ENCODE measurements at places on chromosomes 7 and 10.

- no peak for DNase-seq
These were observed 140.5 kb upstream of the SH2B2 start for GRCh38 chr7:102146122-102146521.

DNA sequence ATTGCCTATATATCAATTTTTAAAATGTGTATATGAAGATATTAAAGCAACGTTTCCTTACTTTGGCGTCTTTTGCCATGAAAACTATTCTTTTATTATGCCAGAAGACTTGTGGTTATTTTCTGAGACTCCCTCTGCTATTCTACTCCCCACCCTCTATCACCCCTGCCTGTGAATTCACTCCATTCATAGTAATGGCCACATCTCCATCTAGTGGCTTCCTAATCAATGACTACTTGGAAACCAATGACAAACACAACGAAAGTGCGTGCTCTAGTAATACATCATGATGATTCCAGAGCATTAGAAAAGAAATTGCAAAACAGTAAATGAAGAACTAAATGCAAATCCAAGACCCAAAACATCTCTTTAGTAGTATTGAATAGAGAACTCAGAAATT lies 186.7 kb upstream of the HGF start:
- peak; percentile 6 for DNase-seq

DNA sequence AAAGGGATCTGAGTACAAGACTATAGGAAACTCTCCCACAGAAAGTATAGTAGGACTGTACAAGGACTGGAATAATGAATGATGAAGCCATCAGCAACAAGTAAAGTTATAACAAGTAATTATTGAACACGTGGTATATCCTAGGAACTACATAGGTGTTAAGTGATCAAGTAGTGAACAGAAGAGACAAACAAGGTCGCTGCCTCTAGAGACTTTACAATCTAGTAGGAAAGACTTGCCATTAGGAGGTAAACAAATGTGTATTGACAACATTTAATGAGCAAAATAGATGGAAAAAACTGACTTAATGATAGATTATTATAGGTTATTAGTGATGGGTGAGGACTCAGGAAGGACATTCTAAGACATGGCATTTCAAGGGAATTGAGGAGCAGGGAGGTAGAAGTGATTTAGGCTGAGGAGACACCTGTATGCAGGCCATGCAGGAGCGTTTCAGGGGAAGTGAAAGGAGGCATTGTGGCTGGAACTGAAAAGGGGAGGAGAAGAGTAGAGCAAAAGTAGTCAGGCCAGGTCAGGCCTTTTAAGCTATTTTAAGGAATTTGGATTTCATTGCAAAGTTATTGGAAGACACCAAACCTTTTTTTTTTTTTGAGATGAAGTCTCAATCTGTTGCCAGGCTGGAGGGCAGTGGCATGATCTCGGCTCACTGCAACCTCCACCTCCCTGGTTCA lies 8.5 kb upstream of the GLCCI1 start:
- DNase-seq = no peak

DNA sequence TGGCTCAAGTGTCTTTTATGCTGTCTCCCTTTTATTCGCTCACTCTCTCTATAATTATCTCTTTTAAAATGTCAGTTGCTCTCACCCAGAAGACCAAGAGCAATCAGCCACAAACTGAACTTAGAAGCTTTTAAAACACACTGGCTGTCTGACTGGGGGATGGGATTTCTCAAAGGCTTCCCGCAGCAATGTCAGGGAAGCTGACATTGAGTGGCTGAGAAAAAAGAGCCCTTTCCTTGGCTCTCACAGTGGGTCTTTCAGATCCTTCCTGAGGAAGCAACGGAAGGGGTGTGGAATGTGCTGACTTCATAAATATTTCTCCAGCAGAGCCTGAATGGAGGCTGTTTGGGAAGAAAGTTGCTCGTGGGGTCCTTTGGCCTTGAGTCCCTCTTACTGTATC lies 445.7 kb upstream of the C7orf33 start:
- no peak for DNase-seq

DNA sequence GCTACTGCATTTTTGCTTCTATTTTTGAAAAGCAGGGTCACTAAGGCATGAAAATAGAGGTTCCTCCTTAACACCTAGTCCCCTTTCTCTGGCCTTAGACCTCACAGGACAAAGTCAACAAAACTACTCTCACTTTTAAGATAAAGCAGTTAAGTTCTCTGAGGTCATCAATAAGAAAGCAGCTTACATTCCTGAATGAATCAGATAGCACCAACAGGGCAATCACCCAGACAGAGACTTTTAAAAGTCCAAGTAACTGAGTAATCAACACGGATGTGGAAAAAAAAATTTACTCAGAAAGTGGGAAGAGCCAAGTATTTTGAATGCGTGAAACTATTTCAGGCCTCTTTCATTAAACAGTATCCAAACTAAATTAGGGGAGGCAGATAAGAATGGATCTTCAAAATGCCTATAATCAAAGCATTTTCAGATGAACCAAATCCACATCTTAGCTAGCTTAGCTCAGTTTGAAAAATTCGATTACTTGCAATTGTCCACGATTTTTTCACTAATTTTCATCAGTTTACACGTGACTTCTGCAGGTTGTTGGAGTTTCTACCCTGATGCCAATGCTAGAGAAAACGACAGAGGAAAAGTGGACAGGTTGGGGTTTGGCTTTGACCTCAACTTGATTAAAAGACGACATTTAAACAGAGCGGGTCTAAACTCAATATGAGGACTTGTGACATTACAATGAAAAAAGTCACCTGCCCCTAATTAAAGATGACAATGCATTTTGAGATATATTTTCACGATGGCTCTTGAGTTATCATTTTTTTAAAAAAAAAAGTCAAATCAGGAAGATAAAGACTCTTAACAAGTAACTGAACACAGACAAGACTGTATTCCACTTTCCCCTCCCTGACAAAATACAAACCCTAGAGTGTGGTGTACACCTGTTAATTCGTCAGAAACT lies 1.6 kb downstream of the BEND7 start:
- DNase-seq = peak; percentile 31

DNA sequence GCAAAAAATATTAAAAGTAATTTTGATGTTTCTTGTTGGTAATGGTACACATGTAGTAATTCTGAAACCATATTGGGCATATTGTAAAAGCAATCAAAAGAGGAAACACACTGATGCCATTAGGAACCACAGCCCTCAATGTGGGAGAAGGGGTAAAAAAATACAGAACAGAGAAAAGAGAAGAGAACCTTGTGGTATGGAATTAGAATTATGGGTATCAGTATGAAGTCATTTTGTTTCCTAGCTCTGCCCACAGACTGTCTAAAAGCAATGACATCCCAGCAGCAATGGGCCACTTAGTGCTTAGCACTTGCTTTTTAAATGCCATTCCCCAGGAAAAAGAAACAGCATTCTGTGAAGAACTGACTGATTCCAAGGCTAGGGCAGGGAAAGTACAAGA lies 61.5 kb downstream of the CPVL start:
- DNase-seq = no peak

GRCh38 chr7:114825423-114825951 lies 96.4 kb upstream of the MDFIC start:
- DNase-seq = no peak

DNA sequence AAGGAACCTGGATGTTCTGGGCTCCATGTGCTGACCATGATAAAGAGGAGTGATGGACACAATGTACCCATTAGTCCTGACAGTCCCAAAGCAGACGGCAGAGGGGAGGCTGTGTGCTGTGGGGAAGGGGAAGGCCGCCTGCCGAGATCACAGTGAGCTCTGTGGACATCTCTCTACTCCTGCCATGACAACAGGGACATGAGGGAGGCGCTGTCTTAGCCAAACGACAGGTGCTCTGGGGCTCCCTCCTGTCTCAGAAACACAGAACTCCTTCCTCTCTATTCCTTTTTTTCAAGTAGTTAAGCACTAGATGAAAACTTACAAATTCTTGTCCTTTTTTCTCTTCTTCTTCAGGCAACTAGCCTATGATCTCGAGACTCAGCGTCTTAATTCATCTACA lies 113.1 kb downstream of the RNF32 start:
- DNase-seq = no peak

DNA sequence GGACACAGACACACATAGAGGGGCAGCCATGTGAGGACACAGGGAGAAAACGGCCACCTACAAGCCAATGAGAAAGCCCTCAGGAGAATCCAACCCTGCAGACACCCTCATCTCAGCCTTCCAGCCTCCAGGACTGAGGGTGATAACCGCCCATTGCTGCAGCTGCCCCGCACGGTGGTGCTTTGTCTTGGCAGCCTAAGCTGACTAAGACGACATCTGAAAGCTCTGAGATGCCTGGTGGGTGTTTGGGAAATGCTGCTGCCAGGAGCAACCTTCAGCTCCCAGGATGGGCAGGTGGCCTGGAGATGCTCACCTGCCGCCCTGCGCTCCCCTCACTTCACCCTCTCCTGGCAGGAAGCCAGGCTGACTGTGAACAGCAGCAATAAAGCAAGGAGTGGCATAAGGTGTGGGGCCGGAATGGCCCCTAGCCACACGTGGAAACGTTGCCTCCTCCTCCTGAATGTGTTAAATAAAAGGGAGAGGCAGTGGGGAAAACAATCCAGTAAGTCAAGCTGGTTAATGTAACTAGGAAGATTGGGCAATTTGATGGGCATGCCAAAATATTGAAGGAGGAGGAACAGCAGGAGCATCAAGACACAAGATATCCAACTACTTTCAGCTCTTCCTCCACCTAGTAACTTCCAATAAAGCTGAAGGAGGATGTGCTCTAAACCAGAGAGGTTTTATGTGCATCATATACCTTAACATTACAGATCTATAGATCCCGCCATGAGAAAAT lies 121.5 kb downstream of the TNS3 start:
- DNase-seq = no peak

- DNase-seq = no peak
These were observed 7.2 kb downstream of the ITIH5 start for GRCh38 chr10:7659560-7659959.

DNA sequence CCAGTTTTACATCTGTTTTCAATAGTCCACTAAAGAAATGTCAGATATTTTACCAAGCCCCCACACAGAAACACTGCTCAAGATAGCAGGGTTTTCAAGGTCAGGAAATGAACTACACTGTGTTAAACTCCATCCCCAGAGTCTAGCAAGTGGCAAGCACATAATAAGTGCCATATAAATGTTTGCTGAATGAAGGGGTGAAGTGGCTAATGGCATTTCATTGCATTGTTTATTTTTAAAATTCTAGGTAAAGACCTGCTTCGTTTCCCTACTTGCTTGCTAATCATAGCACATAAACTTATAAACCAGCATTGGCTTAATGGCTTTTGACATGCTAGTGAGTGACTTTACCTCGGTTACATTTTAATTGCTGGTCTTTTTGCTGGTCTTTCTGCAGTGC lies 322.6 kb downstream of the GRID1 start:
- no peak for DNase-seq

- no peak for DNase-seq
These were observed 7.9 kb upstream of the TCAF1 start for GRCh38 chr7:143909863-143910262.

- no peak for DNase-seq
These were observed 167.8 kb downstream of the AHR start for GRCh38 chr7:17466216-17466615.

- no peak for DNase-seq
These were observed 87.2 kb upstream of the UNC5B start for GRCh38 chr10:71124921-71125748.

DNA sequence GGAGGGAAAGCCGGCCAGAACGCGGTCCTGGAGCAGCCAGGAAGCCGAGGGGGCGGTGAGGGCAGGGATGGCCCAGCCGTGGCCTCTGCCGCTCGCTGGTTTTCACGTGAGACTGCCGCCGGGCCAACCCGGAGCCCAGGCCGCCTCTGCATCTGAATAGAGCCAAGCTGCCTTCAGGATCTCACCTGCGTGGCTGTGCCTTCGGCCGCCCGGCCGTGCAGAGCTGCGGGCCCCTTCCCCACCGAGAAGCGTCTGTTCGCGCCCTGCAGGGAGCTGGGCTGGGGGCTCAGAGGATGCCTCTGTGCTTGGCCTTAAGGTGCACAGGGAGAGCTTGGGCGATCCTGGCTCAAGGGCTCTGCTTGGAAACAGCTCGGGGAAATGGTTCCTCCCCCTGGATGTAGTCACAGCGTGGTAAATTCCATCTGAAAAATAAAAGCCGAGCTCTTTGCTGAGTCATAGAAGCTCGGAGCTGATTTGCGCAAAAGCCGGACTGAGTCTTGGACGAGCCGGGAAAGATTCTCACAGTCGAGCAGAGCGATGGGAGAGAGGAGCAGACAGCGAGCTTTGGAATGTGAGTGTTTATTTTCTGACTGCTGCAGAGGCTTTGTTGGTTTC lies at the start of gene JAKMIP3:
TSS of gene JAKMIP3 (plus strand) at position 456 of the 615 bp plus-strand sequence. CDS start 38,863 bp downstream, outside the sequence.
- peak; percentile 98 for DNase-seq
